ENCODE measurements at places on chromosomes 7 and 10.

DNA sequence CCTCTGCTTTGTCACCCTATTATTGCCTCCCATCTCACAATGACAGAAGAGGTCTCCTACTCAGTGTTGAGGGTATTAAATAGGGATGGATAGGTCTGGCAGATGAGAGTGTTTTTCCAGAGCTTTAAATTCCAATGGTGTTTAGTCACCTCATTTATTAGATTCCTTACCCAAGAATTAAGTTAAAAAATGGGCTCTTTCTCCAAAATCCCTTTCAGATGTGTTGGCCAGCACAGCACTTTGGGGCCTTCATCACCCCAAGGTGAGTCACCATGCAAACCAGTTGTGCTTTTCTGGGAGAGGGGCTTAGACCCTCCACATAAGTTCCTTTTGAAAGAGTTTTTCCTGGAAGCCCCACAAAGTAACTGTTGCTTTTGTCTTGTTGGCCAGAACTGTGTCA, 78.4 kb downstream of the CYP26A1 start:
- DNase-seq: no peak

GRCh38 chr7:123682690-123683089, 27.0 kb downstream of the LMOD2 start:
- no peak for DNase-seq

- no peak for DNase-seq
Measured at GRCh38 chr10:81251457-81252115, 623.4 kb upstream of the NRG3 start.

DNA sequence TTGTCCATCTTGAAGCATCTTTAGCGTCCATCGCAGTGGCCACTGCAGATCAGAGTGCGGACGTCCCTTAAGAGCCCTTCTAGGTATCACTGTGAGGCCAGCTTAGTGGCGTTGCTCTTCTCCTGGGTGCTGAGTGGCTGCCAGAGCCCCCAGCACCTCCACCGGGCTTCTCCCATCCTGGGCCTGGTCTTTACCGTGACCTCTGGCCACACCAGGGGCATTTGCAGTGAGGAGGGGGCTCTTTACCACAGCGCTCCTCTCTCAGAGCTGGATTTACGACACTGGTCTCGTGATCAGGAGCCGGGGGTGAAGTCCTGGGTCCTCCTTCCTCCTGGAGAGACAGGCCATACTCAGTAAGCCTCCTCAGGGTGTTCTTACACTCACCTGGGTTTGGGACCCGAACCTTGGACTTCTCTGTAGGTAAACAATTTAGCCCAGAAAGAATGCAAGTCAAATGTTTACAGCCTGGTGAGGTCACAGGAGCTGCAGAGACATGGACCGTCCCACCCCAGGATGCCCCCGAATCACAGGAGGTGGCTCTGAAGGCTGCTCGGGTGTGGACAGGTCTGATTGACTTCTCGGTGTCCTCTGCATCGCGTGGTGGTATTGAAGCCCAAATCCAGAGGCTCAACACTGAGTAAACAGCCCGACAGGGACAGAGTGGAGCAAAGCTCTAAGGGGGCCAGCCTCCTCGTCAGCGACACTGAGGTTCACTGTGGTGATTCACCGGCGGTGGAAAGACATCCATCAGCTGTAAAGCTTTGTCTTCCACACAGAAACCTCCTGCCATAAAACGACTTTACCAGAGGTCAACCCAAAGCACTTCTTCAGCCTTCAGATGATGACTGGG, 33.0 kb downstream of the JAKMIP3 start:
- no peak for DNase-seq

GRCh38 chr7:94300176-94300835, 94.4 kb upstream of the COL1A2 start:
- DNase-seq: no peak

GRCh38 chr10:24643679-24644209, 79.9 kb downstream of the ARHGAP21 start:
- no peak for DNase-seq

- no peak for DNase-seq
Measured at GRCh38 chr7:51366172-51366728, 49.6 kb upstream of the COBL start.

GRCh38 chr7:10662491-10662890, 311.2 kb upstream of the PHF14 start:
- no peak for DNase-seq
